ENCODE measurements at places on chromosomes 3 and 15. TPM values are rescaled to one million over a fixed set of nuclear protein-coding genes. Genes with fewer than 3 reads are reported as not detected.

- H3K27ac ChIP-seq, result no peak overlapping the region
- DNase-seq, result no peak
- no peaks in the 10 kb centered on the region for H3K36me3 ChIP-seq
- H3K4me3 ChIP-seq, result no peak overlapping the region
These were observed 108.0 kb downstream of the STAG1 start for GRCh38 chr3:136644212-136644611.

- peaks cover 7% of the 10 kb centered on the region for H3K4me1 ChIP-seq
- H3K27me3 ChIP-seq, result no peaks in the 10 kb centered on the region
- no peak overlapping the region for H3K4me3 ChIP-seq
- no peak for DNase-seq
- no peak overlapping the region for H3K27ac ChIP-seq
- no peaks in the 10 kb centered on the region for H3K36me3 ChIP-seq
These were observed 48.4 kb downstream of the DAPK2 start for GRCh38 chr15:63997715-63998442.

DNA sequence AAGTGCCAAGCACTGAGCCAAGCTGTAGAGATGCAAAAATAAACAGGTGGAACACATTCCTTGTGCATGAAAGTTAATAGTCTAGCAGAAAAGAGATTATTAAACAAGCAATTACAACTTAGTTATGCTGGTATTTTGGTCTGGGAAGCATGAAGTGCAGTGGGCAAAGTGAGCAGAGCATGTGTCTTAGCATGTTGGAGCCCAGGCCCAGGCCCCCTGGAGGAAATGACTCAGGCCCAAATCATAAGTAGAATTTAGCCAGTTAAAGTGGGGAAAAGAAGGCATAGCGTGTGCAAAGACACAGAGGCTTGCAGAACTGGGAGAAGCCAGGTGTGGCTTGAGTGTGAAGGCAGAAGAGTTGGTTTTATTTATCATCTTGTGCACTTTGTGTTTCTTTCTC lies 163.8 kb upstream of the ATP11B start:
- H3K36me3 ChIP-seq, result no peaks in the 10 kb centered on the region
- no peaks in the 10 kb centered on the region for H3K27me3 ChIP-seq
- H3K4me1 ChIP-seq, result no peaks in the 10 kb centered on the region
- H3K27ac ChIP-seq, result no peak overlapping the region
- H3K4me3 ChIP-seq, result no peak overlapping the region
- no peak for DNase-seq

AGBL1 gene
- 0.04 TPM for polyA plus RNA-seq

ASB7 gene
- 10.4 TPM for polyA plus RNA-seq

CKMT1A gene
- polyA plus RNA-seq, result 13.0 TPM

DNA sequence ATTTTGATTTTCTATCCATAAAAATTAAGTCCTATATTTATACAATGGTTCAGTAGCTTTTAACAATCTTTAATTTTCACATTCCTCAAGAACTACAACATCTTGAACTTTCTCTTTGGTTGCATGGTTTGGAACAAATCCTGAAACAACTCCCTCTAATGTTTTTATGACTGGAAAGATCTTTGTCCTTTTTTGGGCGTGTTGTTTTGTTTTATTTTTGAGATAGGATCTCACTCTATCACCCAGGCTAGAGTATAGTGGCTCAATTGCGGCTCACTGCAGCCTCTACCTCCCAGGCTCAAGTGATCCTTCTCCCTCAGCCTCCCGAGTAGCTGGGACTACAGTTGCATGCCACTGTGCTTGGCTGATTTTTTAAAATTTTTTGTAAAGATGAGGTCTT lies 4.0 kb downstream of the STX19 start:
- H3K4me3 ChIP-seq, result no peak overlapping the region
- H3K4me1 ChIP-seq, result no peaks in the 10 kb centered on the region
- no peak for DNase-seq
- no peaks in the 10 kb centered on the region for H3K27me3 ChIP-seq

DNA sequence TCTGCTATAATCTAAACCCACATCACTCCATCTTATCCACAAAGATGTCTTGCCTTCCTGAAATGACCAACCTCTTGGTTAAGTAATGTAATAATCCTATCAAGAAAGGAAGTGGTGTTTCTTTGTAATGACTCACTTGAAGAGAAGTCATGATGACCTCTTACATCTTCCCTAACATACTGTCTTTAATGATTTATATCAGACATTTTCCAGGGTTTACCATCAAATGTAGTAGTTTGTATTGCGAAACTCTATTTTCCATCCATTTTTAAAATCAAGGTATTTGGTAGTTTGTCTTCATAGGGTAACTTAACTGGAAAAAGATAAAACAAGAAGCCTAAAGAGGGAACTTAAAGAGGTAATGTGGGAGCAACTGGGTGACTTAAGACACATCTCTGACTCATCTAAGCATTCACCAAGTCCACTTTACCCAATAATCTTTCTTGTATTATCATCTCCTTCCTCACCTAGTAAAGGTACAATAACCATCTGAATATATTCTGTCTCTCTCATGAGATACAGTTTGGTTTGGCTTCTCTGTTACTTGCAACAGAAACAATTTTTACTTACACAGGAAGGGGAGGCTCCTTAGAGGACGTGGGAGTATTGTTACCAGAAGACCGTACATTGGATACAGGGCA lies 5.7 kb upstream of the MAPK6 start:
- peaks cover 3% of the 10 kb centered on the region for H3K4me1 ChIP-seq
- H3K27ac ChIP-seq, result no peak overlapping the region
- H3K27me3 ChIP-seq, result no peaks in the 10 kb centered on the region
- DNase-seq, result no peak
- no peaks in the 10 kb centered on the region for H3K36me3 ChIP-seq
- no peak overlapping the region for H3K4me3 ChIP-seq

CELF6 gene
- 11.9 TPM for polyA plus RNA-seq

All from large intestine (tissue), 12 donors.